Caco-2 (cell line): ENCODE measurements at places on chromosomes 7 and 10. TPM values are rescaled to one million over a fixed set of nuclear protein-coding genes. Genes with fewer than 3 reads are reported as not detected.

- DNase-seq, result no peak
Observed at GRCh38 chr7:67348171-67348570, 351.5 kb downstream of the TYW1 start.

DNA sequence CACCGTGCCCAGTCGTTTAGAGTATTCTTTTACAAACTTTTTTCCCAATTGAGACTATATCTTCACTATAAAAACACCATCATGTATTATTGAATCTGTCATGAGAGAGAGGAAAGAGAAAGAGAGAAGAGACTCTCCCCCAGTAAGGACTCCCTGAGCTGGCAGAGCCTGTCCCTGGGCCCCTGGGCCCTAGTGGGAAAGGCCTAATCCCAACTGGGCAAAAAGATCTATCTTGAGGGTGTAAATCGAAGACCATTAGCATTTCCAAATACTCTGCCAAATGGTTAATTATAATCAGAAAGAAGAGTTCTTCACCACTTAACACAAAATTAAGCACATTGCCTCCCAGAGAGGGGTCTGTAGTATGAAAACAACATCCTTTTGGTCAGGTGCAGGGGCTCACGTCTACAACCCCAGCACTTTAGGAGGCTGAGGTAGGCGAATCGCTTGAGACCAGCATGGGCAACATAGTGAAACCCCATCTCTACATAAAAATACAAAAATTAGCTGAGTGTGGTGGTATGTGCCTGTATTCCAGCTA, 108.2 kb downstream of the SKIDA1 start:
- no peak for DNase-seq

- no peak for DNase-seq
Observed at GRCh38 chr7:13551503-13551902, 438.0 kb downstream of the ETV1 start.

- DNase-seq, result no peak
Observed at GRCh38 chr7:94064541-94065191, 60.5 kb upstream of the BET1 start.

- DNase-seq, result peak; percentile 69
Observed at GRCh38 chr7:41940760-41941343, 238.0 kb upstream of the INHBA start.

DNA sequence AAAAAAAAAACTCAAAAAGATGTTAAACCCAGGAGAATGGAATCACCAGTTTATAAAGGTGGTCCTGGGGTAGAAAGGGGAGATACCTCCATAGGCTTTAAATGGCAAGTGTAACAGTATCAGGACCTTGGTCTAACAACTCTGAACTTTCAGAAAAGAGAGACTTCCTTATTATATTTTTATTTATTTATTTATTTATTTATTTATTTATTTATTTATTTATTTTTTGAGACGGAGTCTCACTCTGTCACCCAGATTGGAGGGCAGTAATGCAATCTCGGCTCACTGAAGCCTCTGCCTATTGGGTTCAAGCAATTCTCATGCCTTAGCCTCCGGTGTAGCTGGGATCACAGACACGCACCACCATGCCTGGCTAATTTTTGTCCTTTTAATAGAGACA, 12.4 kb downstream of the HIBADH start:
- DNase-seq, result no peak

- DNase-seq, result peak; percentile 82
Observed at GRCh38 chr10:60032723-60033122, 126.4 kb upstream of the CCDC6 start.

GRCh38 chr7:41890631-41891274, 187.9 kb upstream of the INHBA start:
- DNase-seq, result no peak

DNA sequence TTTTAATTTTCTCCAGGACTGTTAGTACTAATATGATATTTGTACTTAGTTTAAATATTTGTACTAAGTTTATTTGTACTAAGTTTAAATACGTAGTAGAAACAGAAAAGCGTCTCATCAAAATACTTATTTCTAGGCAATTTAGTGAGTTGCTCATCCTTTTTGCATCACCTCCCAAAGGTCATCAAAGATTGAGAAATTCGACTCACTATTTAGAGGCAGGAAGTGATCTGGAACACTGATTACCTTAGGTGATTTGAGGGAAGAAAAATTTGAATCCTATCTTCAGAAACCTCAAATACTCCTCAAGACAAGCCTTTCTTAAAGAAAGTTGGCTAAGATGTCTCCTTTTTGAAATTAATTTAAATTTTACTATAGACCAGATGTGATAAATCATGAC, 14.5 kb downstream of the WNT16 start:
- no peak for DNase-seq

GRCh38 chr10:10730471-10731043, 287.1 kb upstream of the CELF2 start:
- no peak for DNase-seq

ADGRA1 gene
- not detected in 2 replicates for total RNA-seq

DNA2 gene
- total RNA-seq, result 85.5 and 88.1 TPM in 2 replicates

MRLN gene
- 0.88 and 0.98 TPM in 2 replicates for total RNA-seq

AKR1C8 gene
- total RNA-seq, result not detected in 2 replicates

RAB19 gene
- total RNA-seq, result 3.8 and 4.1 TPM in 2 replicates
